ENCODE measurements at places on chromosomes 2 and 18. TPM values are rescaled to one million over a fixed set of nuclear protein-coding genes. Genes with fewer than 3 reads are reported as not detected.

GNLY gene
- 569 TPM for total RNA-seq

DDX18 gene
- total RNA-seq, result 70.9 TPM

ASTL gene
- 0.25 TPM for total RNA-seq

NT5C1B gene
- not detected for total RNA-seq

GKN1 gene
- total RNA-seq, result not detected

- no peak for DNase-seq
These were observed 304.8 kb downstream of the PDE11A start for GRCh38 chr2:177767768-177768167.

GRCh38 chr2:200741468-200742202, 70.1 kb upstream of the BZW1 start:
- no peak for DNase-seq

- no peak for DNase-seq
These were observed 170.0 kb downstream of the AGAP1 start for GRCh38 chr2:235663875-235664274.

GRCh38 chr2:75170889-75171288, 28.4 kb downstream of the TACR1 start:
- DNase-seq, result no peak

- DNase-seq, result no peak
These were observed 29.1 kb downstream of the FAM178B start for GRCh38 chr2:96957244-96957643.

DNA sequence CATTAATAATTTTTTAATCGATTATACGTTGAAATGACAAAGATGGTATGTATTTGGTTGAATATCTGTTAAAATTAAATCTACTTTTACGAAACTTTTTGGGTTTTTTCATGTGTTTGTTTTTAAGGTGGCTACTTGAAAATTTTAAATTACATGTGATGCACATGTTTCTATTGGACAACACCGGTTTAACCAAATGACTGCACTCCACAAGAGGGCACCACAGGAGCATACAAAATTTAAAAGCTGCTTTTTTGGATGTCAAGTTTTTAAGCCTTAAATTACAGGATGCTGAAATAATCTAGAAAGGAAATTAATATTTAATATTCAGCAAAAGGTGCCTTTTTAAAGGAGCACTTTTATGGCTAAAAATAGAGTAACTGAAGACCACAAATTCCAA, 98.7 kb downstream of the ACVR1 start:
- peak; percentile 56 for DNase-seq

DNA sequence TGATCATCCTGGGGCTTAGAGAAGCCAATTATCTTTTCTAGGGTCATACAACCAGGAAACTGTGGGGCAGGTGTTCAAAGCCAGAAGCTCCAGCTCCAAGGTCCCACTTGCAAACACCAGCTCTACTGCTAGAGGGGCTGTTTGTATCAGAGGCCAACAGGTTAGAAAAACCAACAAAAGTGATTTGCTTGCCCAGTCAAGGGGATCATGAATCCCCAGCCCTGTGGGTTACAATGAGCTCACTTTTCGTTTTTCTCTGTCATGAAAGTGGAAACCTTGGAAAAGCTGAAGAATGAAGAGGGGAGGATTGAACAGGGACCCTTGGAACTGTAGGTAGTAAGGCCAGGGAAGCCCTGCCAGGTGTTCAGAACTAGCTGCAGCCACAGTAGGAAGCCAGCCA, 119.2 kb downstream of the SPP2 start:
- DNase-seq, result no peak

GRCh38 chr18:69599377-69599776, 198.7 kb downstream of the DOK6 start:
- DNase-seq, result no peak

DNA sequence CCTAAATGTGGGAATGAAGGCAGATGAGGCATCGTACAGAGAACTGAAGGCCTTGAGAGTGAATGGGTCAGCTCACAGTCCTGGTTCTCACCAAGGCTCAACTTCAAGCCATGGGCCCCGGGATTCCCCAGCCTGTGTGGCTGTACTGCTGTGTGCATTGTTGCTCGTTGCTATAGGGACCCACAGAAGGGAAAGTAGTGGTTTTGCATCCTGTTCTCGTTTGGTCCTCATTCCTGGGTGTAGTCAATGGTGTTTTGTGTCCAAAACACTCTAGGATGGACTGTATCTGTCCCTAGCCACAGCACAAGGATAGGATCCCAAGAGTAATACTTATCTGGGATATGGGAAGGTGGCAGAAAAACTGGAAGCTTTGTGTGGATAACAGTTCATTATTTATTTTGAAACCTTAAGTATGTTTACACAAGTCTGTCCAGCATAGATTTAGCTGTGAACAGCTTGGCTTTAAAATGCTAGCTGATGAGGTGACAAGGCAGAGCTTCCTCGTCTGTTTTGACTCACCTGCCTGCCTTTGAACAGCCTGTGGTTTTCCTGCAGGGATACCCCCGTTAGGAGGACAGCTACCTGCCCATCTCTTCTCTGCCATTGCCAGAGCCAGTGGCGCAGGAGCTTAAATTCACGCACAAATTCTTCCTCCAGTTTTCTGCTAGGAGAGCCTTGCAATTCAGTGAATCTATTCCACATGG, 85.0 kb downstream of the WDSUB1 start:
- peak; percentile 22 for DNase-seq

GRCh38 chr2:54271843-54272627, 16.0 kb upstream of the TSPYL6 start:
- DNase-seq, result no peak

- no peak for DNase-seq
These were observed 71.3 kb downstream of the UGGT1 start for GRCh38 chr2:128162266-128162665.

GRCh38 chr2:1482253-1482675, 69.0 kb downstream of the TPO start:
- no peak for DNase-seq

- no peak for DNase-seq
These were observed 6.9 kb downstream of the ABCG5 start for GRCh38 chr2:43831543-43832294.

- DNase-seq, result no peak
These were observed 44.9 kb upstream of the CYP1B1 start for GRCh38 chr2:38120829-38121228.

DNA sequence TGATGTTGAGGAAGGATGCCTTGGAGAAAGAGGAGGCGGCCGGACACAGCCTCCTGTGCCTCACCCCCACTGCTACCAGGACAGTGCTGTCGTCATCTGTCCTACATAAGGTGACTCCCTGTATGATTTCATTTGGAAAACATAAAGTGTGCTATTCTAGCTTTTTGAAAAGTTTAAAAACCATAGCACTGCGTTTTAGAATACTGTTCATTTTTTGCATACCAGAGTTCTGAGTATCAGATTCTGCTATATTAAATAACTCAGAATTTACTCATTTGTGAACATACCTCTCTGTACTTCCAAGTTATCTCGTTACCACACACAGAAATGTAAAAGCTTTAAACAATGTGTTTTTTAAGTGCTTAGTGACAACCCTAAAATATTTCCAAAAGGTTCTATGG, 302.9 kb downstream of the LRRTM1 start:
- DNase-seq, result no peak

- DNase-seq, result no peak
These were observed 208.6 kb downstream of the CMPK2 start for GRCh38 chr2:6657136-6657535.

DNA sequence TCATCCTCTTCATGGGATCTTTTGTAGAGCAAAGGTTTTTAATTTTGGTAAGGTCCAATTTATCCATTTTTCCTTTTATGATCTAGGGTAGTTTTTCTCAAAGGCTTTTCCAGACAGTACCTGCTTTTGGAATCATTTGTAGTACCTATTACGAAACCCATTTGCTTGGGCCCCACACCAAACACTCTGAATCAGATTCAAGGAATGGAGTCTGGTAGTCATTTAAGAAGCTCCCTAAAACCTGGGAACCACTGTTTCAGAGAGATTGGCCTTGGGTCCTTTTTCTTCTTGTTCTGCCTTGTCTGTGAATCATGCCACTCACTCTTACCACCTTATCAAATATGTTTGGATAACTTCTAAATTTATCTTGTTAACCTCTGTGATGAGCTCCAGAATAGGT, 40.3 kb downstream of the OSBPL6 start:
- DNase-seq, result no peak
